ENCODE measurements at places on chromosomes 6 and 20. TPM values are rescaled to one million over a fixed set of nuclear protein-coding genes. Genes with fewer than 3 reads are reported as not detected.

SLC44A4 gene
- not detected for total RNA-seq

EPPIN gene
- not detected for total RNA-seq

ZNF165 gene
- 1.2 TPM for total RNA-seq

GINS1 gene
- 34.6 TPM for total RNA-seq

NKAIN4 gene
- 8.3 TPM for total RNA-seq

FKBP1C gene
- 1.8 TPM for total RNA-seq

VGLL2 gene
- not detected for total RNA-seq

PIGU gene
- 27.3 TPM for total RNA-seq

QKI gene
- 57.1 TPM for total RNA-seq

SYTL3 gene
- 1.5 TPM for total RNA-seq

ELOVL2 gene
- 5.9 TPM for total RNA-seq

FILIP1 gene
- 0.32 TPM for total RNA-seq

SLC29A1 gene
- total RNA-seq = 53.9 TPM

ANGPT4 gene
- 0.03 TPM for total RNA-seq

BLOC1S5 gene
- 8.1 TPM for total RNA-seq

PDE7B gene
- total RNA-seq = 0.92 TPM

SOX12 gene
- total RNA-seq = 25.4 TPM

SPATA2 gene
- 7.8 TPM for total RNA-seq

DNAH8 gene
- not detected for total RNA-seq

RIPPLY2 gene
- not detected for total RNA-seq

RAMACL gene
- total RNA-seq = 0.11 TPM

RAB44 gene
- 0.06 TPM for total RNA-seq
